ENCODE measurements at places on chromosomes 11 and 22.

GRCh38 chr22:43053176-43053575 is 36.0 kb downstream of the TTLL1 start:
- DNase-seq: no peak

DNA sequence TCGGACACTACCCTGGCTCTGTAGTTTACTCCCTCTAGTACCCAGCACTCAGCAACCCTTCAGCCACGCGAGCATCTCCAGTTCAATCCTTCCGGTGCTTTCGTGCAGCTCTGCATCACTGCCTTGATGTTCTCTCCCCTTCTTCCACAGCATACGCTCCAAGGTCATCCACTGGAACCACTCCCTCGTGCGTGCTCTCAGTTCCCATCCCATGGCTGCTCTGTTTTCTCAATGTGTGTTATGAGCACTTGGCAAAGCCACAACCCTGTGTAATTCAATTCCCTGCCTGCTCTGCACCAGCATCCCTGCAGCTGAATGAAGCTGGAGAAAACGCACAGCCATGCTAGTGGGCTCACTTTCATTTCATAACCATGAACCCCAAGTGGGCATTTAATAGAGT is 38.5 kb upstream of the NFRKB start:
- DNase-seq: no peak

GRCh38 chr11:7890417-7891172 is 40.5 kb downstream of the OR10A6 start:
- DNase-seq: no peak

DNA sequence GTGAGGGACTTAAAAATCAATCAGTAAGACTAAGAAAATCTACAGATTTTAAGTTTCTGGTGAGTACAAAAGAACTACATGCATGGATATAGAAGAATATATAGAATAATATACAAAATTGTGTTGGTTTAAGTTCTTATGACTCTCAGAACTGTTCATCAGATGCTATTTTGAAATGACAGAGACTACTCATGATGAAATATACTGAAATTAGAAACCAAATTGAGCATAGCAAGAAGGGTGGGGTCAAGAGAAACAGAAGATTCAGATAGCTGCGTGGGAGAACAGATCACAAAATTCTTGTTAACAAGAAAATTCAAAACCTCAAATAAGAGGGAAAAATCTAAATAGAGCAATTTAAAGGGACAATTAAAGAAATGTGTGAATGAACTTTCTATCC is 2125.3 kb upstream of the RAG2 start:
- DNase-seq: no peak

DNA sequence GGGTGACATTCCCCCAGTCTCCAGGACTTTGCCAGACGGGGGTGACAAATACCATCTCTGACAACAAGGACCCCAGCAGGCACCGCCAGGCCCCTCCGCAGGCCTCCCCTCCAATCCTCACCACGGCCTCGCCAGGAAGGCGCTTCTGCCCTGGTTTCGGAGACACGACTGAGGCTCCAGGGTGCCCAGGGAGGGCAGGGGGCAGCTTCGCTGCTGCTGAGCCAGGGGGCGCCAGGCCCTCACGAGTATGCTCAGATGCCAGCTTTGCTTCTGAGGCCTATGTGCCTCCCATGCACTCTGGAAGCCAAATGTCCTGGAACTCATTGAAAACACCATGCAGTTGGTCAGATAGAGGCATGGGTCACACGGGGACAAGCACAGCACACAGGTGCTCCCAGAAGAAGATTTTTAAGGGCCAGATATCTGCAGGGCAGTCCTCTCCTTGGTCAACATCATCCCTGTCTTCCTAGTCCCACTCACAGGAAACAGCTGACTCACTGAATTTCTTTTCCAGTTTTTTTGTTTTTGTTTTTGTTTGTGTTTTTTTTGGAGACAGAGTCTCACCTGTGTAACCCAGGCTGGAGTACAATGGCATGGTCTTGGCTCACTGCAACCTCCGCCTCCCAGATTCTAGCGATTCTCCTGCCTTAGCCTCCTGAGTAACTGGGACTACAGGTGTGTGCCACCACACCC is 19.9 kb downstream of the BID start:
- DNase-seq: no peak

DNA sequence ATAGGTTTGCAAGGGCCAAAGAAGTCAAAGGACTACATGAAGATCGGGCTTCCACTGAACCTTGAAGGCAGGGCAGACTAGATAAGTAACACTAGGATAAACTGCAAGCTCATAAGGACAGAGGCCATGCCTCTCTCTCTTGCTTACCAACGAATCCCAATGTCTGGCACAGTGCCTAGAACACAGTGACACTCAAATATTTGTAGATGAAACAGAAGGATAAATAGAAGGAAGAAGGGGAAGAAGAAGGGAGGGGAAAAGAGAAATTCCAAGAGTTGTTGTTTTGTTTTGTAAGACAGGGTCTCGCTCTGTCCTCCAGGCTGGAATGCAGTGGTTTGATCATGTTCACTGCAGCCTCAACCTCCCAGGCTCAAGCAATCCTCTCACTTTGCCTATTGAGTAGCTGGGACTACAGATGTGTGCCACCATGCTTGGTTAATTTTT is 26.9 kb downstream of the SIK3 start:
- DNase-seq: no peak

GRCh38 chr22:49685116-49685515 is 142.6 kb downstream of the BRD1 start:
- DNase-seq: no peak

- no peak for DNase-seq
Observed at GRCh38 chr11:43879789-43880639, 617 bp upstream of the ALKBH3 start.

GRCh38 chr11:83881428-83881827 is 595.3 kb upstream of the CCDC90B start:
- DNase-seq: no peak

All from effector memory CD8-positive, alpha-beta T cell (primary cell).